ENCODE measurements at places on chromosomes 3 and 15. TPM values are rescaled to one million over a fixed set of nuclear protein-coding genes. Genes with fewer than 3 reads are reported as not detected.

- peak; percentile 81 for ATAC-seq
These were observed 18.6 kb upstream of the SLC41A3 start for GRCh38 chr3:126102530-126102951.

DNA sequence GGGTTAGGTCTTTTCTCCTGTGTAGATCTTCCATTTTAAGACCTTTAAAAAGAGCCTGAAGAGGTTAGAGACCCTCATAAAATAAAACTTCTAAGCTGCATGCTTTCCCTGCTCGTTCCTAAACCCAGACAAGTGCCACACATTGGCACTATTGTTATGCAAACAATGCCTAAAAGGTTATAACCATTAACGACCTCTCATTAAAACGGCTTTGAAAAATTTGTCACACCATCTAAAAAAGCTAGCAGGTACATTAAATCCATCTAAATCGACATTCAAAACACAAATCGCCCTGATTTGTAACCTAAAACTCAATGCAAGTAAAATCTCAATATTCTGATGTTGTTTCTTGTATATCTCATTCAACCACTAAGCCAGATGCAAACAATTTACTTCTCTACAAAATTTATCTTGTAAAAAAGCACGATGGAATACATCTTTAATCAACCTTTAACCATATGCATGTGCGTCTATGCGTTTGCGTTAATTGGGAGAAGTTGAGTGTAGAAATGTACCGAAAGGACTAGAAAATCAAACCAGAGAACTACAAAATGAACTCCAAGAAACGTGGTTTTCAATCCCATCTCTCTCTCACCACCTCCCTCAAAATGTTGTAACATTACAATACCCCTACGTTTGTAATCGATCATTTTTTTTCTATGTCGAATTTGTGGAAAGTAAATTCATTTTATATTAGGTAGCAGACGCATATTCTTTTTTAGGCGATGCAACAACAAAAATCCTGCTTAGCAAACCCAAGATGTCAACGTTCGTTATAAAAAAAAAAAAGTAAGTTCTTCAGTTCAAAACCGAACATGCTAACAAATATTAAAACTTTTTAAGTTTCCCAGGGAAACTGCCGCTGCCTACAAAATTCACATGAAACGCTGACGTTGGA lies 1.2 kb downstream of the ALDH1A2 start:
- ATAC-seq = no peak

Gene C3orf22
- not detected for total RNA-seq

DNA sequence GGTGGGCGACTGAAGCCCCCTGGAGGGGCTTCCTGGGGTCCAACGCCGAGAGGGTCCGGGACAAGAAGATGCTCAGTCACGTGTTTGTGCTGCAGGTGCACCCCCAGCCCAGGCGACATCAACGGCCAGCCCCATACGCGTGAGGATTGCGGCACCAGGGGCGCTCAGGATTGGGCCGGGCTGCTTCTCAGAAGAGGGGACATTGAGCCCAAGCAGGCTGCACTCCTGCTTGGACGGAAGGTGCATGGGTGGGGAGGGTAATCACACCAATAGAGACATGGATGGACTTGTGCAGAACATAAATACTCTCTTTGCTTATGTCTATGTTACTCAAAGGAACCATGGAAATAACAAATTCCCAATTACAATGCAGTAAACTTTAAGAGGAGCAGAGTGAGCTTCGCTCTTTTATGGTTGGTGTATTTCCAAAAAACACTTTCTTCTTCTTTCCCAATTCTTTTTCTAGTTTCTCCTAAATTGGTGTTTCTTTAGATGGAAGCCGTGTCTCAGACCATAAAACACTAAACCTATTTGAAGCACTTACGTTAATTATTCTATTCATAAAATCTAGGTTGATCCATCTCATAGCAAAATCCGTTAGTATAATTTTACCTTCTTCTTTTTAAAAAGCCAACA lies 182.7 kb downstream of the GOLGA6L6 start:
- ATAC-seq = no peak

- ATAC-seq = no peak
These were observed 22.5 kb downstream of the RIOX2 start for GRCh38 chr3:97949743-97950142.
